Psoas muscle (tissue), 8 donors: ENCODE measurements at places on chromosomes 6 and 20. TPM values are rescaled to one million over a fixed set of nuclear protein-coding genes. Genes with fewer than 3 reads are reported as not detected.

CRYBG1 gene
- 1.6 TPM for total RNA-seq

- DNase-seq = peak; percentile 26
Observed at GRCh38 chr20:24989162-24989561, 3.4 kb downstream of the APMAP start.

- peak; percentile 96 for DNase-seq
Observed at GRCh38 chr6:87731818-87732661, 30.0 kb upstream of the AKIRIN2 start.

- DNase-seq = no peak
Observed at GRCh38 chr6:162698440-162698839, 29.1 kb downstream of the PRKN start.

GRCh38 chr20:64109831-64110391, 2.5 kb upstream of the NPBWR2 start:
- DNase-seq = no peak

DNA sequence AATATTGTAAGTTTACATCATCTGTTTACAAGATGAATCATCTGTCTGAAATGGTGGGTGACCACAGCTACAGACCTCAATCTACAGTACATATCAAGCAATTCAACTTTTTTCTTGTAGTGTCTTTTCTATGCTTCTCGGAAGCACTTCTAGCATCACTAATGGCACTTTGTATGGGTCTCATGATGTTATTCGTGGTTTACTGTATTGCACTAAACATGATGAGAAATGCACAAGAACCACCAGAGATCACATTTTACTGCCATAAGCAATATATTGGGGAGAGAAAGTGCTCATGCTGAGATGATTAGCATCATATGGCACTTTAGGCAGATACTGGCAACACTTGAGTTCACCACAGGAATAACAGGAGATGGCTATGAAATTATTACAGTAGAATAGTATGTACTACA, 15.4 kb upstream of the BTBD3 start:
- DNase-seq = no peak

- DNase-seq = no peak
Observed at GRCh38 chr6:18263418-18264218, 712 bp downstream of the DEK start.

DNA sequence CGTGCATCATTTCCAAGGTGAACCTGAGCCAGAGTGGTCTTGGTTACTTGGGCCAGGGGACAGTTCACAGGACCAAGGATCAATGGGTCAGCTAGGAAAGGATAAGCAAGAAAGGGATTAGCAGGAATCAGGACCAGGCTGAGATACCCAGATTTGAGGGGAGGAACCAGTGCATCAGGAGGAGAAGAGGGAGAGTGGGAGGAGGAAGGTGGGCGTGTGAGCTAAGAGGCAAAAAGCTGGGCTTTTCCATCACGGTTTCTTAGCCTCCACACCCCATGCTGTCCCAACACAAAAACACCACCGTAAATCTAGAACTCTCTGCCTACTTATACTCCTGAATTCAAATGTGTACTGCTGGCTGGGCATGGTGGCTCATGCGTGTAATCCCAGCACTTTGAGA, 27.5 kb downstream of the EYA4 start:
- no peak for DNase-seq
